ENCODE measurements at places on chromosomes 12 and 14. TPM values are rescaled to one million over a fixed set of nuclear protein-coding genes. Genes with fewer than 3 reads are reported as not detected.

DNA sequence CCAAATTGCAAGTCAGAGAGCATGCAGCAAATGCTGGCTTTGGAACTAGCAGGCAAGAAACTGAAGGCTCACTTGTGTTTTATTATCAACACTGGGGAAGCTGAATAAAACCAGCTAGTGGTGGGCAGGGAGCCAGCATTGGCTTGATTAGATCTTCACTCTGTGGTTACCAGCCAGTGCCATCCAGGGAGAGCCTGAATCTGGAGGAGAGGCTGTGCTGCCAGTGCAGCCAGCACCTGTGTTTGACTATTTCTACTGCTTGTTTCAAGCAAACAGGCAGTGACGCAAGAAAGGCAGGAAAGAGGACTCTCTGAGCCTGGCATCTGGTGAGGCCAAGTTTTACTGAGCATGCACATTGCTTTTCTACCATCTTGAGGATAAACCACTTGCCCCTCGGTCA, 247.0 kb downstream of the PHLDA1 start:
- peak; percentile 97 for DNase-seq

DNA sequence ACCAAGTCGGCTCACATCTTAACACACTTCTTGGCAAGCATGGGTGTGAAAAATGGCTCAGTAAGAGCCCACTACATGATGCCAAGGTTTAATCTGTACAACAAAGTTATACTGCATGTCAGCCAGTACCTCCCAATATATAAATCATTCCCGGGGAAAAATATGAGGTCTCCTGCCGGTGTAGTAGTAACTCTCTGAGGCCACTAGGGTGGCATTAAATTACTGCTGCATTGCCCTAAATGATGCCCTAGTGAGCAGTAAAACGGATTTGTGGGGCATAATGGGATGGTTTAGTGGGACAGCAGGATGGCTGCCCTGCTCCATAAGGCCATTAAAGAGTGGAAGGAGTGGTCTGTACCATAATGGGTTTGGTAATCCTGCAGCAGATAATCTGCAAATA, 267.7 kb downstream of the MED13L start:
- peak; percentile 21 for DNase-seq

- peak; percentile 77 for DNase-seq
Observed at GRCh38 chr12:54017027-54017788, 8.4 kb downstream of the HOXC8 start.

DNA sequence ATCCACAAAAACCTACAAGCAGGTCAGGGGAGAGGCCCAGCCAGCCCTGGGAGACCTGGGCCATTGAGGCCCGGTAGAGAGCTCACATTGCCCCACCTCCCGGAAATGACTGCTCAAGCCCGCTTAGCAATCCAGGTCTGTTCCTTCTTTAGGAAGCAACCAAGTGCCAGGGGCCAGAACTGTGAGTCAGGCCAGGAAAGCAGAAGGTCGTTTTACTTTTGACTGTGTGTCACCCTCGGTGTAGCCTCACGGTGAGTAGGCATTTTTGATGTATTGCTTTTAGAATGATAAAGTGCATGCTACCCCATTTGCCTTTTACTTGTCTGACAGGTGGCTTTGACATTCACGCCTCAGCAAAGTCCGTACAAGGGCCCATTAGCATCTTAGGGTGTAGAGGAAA, 25.4 kb upstream of the PWP1 start:
- DNase-seq, result no peak

DNA sequence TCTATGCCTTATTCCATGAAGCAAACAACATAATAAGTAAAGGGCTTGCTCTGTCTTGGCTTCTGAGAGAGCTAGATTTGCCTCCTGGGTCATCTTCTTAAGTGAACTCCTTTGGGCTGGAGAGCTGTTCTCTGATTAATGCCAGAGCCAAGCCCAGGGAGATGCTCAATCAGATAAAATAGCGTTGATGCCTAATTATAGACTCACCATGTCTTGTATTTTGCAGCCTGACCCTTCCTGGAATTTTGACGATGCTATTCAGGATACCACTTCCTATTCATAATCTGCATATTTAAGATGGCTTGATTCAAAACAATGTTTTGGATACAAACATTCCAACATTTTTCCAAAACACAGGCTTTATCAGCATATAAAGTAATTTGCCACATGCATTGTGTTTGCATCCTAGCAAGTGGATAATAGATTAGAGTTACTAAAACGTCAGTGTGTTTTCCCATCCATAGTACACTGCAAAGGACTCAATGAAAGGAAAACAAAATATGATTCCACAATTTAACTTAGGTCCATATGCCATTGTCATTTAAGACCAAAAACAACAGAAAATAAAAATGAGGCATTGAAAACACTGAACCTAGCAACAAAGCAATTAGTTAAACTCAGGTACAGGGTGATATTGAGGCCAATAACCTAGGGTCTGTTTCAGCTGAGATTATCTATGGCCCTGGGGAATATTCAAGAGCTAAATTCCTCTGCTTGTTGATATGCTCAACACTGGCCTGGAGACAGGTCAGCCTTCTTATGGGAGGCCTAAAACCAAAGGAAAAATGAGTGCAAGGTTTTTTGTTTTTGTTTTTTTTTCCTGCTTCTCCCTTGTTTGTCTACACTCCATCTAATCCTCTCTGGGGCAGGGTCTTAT, 184.2 kb upstream of the FOXN3 start:
- DNase-seq, result no peak

DNA sequence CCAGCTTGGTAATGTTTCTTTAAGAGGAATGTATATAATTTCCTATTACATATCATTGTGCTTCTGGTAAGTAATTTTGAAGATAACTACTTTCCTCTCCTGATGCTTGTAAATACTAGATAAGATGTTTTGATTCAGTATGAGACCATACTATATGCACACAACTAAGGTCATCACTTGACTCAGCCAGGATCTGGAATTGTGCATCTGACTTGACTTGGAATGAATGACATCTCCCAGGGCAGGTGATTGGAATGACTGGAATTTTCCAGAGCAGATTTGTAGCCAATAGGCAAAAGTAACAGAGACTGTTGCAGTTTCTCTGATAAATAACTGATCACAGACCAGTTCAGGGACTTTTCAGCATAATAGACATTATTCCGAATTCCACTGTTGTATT, 11.1 kb downstream of the BEST3 start:
- DNase-seq, result no peak

GRCh38 chr12:121767525-121768016, 25.9 kb downstream of the RHOF start:
- no peak for DNase-seq

- peak; percentile 61 for DNase-seq
Observed at GRCh38 chr12:65825507-65826352, 1.4 kb downstream of the HMGA2 start.

- peak; percentile 64 for DNase-seq
Observed at GRCh38 chr14:71321574-71322315, 414.5 kb downstream of the PCNX1 start.

DNA sequence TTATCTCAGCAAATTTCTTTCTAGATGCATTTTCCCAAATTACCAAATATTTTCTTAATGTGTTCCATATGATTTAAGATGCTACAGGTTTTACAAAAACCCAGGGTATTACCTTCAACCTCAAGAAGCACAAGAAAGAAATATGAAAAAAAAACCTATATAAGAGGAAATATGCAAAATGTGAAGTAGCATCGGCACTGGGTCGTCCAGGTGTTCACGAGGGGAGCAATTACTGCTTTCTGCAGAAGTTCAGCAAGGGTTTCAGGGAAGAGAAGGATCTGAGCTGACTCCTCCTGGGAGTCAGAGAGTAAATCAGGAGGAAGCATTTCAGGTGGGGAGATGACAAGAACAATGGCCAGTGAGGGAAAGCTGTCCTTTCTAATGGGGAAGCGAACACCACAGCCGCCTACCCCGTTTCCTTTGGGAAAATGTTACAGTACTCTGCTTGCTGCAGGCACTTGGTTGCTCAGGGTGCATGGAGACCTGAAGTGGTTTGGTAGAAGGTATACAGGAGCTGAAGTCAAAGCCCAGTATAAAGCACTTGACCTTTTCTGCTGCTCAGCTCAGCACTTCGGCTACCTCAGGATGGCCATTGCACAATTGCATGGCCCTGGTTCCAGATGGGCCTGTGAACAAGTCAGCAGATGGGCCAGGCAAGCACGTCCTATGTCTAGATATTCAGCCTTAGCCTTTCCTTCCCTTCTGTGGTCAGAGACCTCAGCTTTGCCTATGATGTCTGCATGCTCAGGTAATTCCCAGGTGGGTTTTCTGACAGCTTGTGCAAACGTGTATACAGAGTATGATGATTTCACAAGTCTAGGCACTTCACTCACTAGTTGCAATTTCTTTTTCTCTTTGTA, 155.6 kb downstream of the PAX9 start:
- no peak for DNase-seq

DNA sequence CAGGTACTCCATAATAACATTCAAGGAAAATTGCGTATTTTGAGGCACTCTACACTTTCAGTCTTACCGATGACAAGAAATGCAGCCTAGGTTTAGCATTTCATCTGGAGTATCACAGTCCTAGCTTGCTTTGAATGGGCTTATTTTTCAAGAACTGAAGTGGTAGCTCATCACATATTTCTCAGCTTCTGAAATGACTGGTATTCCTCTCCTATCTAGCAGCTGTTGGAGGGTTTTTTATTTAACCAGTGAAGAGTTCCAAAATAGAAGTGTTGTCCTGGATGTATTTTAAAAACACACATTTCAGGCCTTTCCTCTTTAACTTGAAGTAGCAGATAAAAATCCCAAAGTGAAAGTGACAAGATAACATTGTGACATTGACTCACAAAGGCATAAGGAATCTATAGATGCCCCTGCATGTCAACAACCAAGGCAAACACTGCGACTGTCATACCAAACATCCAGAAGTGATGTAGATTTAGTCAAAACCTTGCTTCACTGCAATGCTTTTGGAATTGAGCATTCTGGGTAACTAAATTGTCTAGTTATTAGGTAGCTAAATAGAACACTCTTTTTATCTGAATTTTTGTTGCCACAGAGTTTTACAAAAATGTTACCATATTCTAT, 182.2 kb upstream of the FBXO33 start:
- DNase-seq, result no peak

- DNase-seq, result no peak
Observed at GRCh38 chr12:48968467-48968866, 3.1 kb downstream of the WNT10B start.

DNA sequence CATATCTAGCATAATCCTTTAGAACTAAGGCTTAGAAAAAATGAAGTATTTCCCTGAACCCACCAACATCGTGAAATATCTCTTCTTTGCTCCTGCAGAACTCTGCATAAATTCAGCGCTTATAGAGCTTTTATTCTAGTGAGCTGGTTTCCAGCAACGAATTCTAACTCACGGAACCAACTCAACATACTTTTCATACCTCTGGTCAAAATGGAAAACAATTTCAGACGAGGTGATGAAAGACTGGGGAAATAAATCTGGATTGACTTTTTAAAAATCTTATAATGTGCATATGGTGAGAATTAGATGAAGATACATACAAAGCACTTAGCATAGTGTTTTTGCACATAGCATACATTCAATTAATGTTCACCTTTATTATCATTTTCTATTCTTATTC, 62.6 kb upstream of the BBS10 start:
- DNase-seq, result no peak

DNA sequence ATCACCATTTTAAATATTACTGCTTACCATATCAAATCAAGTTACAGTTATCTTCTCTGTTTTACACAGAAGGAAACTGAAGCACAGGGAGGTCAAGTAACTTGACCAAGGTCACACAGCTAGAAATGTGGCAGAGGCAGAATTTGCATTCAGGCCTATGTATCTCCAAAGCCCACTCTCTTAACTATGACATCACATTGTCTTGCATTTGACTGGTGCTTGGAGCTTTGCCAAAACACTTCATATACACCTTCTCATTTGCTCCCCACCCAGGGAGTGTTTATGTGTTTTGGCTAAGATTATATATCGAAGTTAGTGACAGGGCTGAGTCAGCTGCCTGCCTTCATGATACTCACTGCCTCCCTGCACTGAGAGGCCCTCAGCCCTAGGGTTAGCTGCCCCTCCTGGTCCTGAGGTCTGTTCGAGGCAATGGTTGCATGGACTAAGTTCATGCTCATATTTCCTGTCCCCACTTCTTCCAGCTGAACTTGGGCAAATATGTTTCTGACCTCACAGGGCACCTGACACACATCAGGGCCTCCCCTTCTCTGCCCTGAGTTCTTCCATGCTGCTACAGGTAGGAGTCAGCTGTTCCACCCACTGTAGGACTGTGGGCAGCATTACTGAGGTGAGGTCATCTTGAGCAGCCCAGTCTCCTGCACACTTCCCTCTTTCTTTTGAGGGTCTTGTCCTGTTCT, 1.8 kb downstream of the GALNT6 start:
- DNase-seq, result no peak

GRCh38 chr12:50689437-50689836, 74.5 kb upstream of the ATF1 start:
- DNase-seq, result no peak

GRCh38 chr14:87745507-87746118, 247.4 kb downstream of the GALC start:
- DNase-seq, result peak; percentile 30

DNA sequence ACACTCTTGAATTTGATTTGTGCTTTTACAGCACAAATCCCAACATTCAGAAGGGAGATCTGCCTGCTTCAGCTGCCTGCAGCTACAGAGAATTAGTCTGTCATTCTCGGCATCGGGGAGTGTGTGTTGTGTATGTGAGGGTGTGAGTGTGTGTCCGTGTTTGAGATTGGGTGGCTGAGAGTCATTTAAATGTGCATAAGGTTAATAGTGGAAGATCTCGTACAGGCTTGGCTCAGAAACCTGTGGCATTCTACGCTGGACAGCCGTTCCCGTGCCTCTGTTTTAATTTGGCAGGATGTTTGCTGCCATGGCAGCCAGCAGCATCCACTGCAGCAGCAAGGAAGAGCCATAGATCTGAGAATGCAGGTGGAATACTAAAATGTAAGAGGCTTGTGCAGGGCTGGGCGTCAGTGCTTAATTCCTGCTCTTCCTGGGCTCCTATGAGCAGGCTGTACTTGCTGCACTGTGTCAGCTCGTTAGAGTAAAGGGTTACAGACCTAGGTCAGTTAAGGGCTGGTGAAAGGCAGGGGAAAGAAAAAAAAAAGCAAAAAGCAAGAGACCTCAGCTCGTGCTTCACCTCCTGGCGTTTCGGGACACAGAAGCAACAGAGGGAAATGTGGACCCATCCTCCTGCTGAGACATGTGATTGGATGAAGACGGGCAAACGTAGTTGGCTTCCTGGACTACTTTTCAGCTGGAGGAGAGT, 205.4 kb downstream of the NAV3 start:
- DNase-seq, result no peak

DNA sequence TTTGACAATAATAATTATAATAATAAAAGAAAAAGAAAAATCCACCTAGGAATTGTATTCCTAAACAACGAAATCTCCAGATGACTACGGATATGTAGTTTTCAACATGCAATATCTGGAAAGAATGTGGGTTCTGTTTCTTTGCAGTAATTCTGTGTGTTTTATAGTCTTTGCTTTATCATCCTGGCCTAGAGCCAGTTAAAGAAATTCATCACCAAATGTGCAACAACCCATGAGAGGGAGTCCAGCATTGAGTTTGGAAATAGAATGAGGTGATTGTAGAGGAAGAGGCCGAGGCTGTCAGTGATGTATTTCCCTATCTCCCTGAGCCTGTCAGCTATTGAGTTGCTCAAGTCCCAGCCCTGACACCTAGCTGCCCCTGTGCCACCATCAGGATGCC, 200.5 kb upstream of the DCN start:
- DNase-seq, result no peak

- DNase-seq, result peak; percentile 41
Observed at GRCh38 chr14:86038387-86039042, 508.6 kb downstream of the FLRT2 start.

GRCh38 chr12:96327889-96328288, 72.3 kb downstream of the CDK17 start:
- no peak for DNase-seq

Gene CPM
- not detected for total RNA-seq

Gene HOXC9
- 0.76 TPM for total RNA-seq

Gene HSPB8
- 0.13 TPM for total RNA-seq

Gene GPR137C
- total RNA-seq, result 0.65 TPM

Gene GPR68
- total RNA-seq, result not detected

Gene MFAP5
- total RNA-seq, result not detected

Measured in HT-29 (cell line).